OCI-LY7 (cell line): ENCODE measurements at places on chromosomes 5 and 9.
A peak's percentile ranks its signal among the peaks of the same experiment; 100 is the strongest.

DNA sequence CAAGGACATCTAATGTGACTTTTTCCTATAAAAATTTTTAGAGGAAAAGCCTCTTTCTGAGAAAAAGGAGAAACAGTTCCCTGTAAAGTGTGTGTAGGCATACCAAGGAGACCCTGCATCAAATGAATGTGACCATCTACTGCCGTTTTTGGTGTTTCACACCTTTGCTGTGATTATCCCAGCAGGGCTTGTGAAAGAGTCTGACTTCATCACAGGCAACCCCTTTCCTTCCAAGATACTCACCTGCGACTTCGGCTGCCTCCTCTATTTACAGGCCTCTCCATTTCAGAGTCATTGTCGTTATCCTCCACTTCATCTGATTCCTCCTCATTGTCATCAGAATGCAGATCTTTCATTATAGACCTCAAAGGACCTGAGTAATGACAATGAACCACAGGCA, 259.1 kb downstream of the MLLT3 start:
- no peak for DNase-seq

DNA sequence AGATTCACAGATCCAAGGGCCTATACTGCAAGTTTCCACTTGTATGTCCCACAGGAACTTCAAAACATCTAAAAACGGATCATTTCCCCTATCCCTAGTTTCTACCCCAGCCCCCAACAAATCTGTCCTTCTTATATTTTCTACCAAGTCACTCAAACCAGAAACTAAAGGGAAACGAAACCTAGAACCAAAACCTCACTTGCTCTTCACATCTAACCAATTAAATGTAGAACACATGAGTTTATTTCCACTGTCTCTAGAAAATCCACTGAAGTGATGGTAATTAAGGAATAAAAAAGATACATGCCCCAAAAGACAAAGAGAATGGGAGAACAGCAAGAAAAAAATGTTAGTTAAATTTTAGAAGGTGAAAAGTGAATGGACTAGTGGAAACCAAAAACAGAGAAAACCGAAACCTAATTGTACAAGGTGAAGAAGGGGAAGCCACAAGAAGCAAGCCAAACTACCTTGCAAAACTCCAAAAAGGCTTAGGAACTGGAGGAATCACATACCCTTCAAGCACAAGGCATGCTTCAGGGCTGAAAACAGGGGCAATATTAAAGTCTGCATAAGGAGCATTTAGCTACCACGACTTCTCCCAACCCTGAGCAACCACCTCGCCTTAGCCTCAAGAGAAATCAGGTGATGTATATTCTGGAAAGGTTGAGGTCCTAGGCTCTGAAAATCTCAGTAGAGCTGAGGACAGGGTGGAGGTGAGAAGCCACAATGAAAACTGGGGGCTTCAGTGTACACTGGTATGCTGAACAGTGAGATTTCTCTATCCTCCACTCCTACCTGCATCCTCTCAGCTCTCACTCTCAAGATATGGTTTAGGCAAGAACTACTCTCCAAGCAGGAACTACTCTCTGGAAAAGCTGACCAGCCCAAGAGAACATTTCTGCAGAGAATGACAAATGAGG, 11.1 kb downstream of the SMU1 start:
- peak; percentile 35 for DNase-seq

DNA sequence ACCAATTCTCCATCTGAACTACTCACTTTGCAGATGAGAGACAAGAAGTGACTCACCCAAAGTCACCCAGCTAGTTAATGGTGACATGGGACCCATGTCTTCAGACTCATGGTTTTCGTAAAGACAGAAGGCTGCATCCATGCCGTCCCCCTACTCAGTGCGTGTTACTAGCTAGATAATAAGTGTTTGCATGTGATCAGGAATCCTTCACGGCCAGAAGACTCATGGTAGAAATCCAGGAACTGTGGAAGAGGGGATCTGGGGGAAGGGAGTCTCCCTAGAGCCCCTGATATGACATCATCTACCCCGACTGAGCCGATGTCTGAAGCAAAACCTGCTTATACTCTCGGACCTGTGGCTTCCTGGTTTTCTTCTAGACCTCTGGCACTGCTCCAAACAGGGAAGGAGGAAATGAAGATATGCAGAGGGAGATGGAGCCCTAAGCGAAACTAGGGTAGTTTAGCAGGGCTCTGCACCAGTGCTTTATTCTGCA, 3.3 kb downstream of the RNF183 start:
- DNase-seq = no peak

GRCh38 chr9:34633851-34634550, 3.6 kb downstream of the SIGMAR1 start:
- DNase-seq = peak; percentile 74

DNA sequence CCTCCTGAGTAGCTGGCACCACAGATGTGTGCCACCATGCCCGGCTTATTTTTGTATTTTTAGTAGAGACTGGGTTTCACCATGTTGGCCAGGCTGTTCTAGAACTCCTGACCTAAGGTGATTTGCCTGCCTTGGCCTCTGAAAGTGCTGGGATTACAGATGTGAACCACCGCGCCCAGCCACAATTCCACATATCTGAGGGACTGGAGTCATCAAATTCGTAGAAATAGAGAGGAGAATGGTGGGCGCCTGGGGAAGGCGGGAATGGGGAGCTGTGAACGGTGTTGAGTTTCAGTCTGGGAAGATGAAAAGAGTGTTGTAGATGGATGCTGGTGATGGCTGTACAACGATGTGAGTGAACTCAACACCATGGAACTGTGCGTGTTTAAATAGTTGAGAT, 1.9 kb upstream of the ABO start:
- DNase-seq = no peak

GRCh38 chr5:98909363-98909762, 19.4 kb downstream of the CHD1 start:
- DNase-seq = no peak

DNA sequence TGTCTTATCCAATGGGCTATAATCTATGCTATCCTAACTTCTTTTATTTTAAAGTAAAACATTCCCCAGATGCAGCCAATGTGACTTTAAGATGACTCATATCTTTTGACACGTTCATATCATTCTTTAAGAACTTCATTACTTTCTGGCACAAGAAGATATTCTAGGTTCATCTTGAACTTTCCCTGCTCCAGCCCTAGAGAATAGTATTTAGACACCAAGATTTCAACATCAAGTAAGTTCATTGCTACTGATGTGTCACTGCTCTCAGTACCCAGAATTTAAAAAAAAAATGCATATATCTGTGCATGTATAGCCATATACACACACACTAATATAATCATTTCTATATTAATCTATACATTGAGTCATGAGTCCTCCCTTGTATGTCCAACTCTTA, 175.2 kb downstream of the SAXO1 start:
- no peak for DNase-seq

DNA sequence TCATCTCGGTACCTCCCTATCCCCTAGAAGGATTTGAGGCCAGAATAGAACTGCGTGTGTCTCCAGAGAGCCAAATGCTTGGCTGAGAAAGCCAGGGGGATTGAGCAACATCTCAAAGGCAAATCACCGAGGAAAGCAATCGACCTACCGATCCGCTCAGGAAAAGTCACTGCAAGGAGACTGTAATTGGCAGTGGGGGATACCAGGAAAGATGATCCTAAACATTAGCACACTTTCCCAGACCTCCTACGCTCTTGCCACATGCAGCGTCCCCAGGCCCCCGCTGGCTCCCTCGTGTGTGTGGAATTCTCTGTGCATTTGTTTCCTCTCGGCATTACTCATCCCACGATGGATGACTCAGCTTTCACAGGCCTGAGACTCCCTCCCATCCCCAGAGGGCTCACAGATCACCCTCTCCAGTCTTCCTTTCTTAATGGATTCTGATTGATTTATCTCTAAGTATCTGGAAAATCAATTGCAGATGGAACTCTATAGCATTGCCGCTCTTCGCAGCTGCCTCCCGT, 82.2 kb upstream of the ICE1 start:
- DNase-seq = no peak

GRCh38 chr9:4553951-4554381, 63.7 kb downstream of the SLC1A1 start:
- DNase-seq = no peak

- DNase-seq = no peak
Observed at GRCh38 chr5:138349852-138350562, 2.5 kb upstream of the KDM3B start.

DNA sequence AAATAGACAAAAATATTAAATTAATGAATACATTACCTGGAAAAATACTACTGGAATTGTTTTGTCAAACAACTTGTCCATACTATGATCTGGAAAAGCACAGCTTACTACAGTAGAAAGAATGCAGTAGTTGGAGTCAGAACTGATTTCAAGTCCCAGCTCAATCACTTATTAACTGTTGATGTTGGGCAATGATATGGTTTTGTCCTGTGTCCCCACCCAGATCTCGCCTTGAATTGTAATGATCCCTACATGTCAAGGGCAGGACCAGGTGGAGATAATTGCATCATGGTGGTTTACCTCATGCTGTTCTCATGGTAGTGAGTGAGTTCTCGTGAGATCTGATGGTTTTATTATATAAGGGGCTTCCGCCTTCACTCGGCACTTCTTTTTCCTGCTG, 247.5 kb downstream of the CD180 start:
- no peak for DNase-seq

DNA sequence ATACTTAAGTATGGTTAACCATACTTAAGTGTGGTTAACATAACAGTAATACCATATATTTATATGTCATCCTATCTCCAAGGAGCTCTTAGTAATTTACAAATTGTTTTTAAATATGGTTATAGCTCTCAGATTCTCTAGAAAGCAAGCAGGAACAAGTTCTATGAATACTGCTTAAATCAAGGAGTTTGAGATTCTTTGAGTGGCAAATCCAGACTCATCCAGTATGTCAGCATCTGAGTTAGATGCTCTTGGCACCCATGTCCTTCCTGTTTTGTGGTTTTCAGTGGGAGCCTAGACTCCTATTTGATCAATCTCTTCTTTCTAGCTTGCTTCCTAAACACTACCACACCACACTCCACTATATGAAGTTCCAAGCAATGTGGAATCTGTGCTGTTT, 114.7 kb upstream of the GDNF start:
- DNase-seq = no peak

DNA sequence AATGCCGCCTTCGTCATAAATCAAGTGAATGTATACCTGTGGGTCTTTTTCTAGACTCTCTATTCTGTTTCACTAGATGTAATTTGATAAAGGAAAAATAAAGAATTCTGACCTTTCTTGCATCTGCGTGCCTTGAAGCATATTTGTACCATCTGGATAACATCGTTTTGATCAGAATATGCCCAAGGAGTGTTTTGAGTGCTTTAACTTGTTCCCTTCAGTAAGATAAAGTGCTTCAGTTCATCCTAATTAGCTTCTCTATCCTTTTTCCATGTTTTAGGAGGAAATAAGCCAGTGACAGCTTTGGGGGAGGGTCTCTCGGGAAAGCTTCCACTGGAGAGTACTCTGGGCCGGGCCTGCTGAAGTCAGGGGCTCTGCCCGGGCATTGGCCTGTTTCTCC, 113.5 kb upstream of the DAP start:
- DNase-seq = no peak

DNA sequence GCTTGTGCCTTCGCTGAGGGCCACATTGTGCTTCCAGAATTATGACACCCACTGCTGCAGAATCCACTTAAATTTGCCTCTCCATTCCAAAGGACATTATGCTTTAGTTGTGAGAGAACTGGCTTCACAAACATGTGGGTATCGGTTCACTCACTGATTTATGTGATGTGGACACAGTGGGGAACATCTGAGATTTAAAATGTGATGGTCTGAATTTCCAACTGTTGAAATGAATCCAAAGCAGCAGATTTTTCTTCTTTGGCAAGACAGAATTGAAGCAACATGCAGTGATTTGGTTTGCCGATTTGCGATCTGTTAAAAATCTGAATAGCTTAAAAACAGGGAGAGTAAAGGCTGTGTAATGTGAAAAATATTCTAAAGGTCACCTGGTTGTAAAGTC, 20.3 kb downstream of the PCSK5 start:
- DNase-seq = no peak

- DNase-seq = no peak
Observed at GRCh38 chr5:4540375-4541173, 599.6 kb upstream of the ADAMTS16 start.

- DNase-seq = no peak
Observed at GRCh38 chr9:137398561-137399468, 24.1 kb downstream of the EXD3 start.

- DNase-seq = no peak
Observed at GRCh38 chr5:6644794-6645241, 11.6 kb downstream of the SRD5A1 start.

DNA sequence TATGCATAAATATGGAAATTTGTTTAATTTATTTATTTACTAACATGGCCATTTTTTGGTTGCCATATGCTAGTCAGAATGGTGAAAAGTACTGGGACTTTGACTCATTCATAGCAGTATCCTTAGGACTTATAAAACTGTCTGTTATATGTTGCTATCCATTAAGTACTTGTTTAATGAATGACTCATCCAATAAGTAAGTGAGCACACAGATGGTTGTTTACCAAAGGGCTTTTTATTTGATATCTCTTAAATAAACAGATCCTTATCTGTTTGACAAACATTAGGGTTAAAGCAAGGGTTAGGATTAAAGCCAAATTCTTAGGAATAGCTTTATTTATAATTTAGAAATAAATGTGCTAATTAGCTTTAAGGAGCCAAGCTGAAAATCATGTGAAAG, 183.4 kb downstream of the FBXO4 start:
- DNase-seq = no peak

DNA sequence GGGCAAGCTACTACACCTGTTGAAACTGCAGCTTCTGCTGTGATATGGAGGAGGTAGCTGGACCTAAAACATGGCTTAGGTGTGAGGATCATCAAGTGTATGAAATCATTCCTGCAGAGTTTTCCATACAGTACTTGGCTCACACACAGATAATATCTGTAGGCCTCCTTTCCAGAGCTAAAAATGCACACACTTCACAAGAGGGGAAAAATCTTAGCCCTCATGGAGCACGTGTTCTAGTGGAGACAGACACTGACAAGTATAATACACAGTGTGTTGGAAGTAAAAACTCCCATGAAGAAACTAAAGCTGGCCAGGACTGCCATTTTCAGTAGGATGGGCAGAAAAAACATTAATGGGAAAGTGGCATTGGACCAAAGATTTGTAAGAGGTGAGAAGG, 216.7 kb downstream of the CTNND2 start:
- no peak for DNase-seq

DNA sequence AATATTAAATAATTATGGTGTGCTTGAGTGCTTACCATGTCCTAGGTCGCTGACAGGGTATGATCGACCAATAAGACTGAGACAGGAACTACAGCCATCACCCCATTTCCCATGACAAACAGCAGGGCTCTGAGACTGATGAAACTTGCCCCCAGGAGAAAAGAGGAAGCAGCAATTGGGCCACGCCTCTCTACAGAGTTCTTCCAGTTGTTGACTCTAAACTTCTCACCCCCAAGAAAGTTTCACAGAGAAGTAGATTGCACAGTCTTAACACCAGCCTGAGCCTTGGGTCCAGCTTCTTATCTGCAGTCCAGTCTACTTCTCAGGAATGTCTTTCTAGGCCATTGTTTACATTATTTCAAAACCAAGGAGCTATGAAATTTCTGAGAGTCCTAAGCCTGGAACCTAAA, 182.2 kb upstream of the ANKRD55 start:
- DNase-seq = peak; percentile 93

- no peak for DNase-seq
Observed at GRCh38 chr5:114176356-114176755, 185.5 kb upstream of the KCNN2 start.

- DNase-seq = no peak
Observed at GRCh38 chr5:130885691-130886090, 279.4 kb downstream of the HINT1 start.

- peak; percentile 22 for DNase-seq
Observed at GRCh38 chr9:113548221-113549041, 84.9 kb downstream of the RGS3 start.
